ENCODE measurements at places on chromosomes 16 and 17.

- DNase-seq: no peak
Measured at GRCh38 chr17:12737740-12738469, 51.4 kb upstream of the ARHGAP44 start.

GRCh38 chr17:71315568-71315967, 805.3 kb upstream of the SOX9 start:
- DNase-seq: no peak

DNA sequence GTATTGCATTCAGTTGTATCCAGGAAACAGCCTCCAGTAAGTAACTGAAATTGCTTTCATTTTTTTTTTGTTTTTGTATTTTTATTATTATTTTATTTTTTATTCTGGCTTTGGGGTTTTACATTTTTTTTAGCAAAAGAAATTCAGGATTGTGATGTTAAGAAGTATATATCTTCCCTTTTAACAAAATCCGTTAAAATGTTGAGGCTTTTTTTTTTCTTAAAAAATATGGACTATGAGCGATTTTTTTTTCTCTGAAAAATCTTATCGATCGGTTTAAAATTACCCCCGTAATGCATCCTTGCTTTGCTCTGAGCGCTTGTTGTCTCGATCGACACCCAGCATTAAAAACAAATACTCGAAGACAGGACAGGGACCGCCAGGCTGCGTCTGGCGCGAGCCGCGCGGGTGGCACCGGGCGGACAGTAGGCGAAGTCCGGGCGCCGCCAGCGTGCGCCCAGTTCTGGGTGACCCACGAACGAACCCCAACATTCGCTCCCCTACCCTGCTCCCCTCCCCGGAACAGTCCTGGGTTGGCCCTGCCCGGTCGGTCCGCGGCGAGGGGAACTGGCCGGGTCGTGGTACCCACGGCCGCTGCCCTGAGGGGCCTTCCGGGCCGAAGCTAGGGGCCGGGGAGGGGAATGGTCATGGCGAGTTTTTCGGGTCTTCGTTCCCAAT, 482 bp downstream of the BAHCC1 start:
- no peak for DNase-seq

GRCh38 chr17:68800751-68801150, 154.4 kb downstream of the ABCA8 start:
- no peak for DNase-seq

GRCh38 chr17:20938988-20939615, 103.7 kb downstream of the USP22 start:
- DNase-seq: no peak

Data from activated CD4-positive, CD25-positive, alpha-beta regulatory T cell (primary cell).